ENCODE measurements at places on chromosomes 13 and 19.
A peak's percentile ranks its signal among the peaks of the same experiment; 100 is the strongest.

- H3K4me1 ChIP-seq = peaks cover 33% of the 10 kb centered on the region
Observed at GRCh38 chr19:34173193-34173956, 1.1 kb downstream of the LSM14A start.

- H3K27me3 ChIP-seq = no peaks in the 10 kb centered on the region
- H3K36me3 ChIP-seq = no peaks in the 10 kb centered on the region
- H3K27ac ChIP-seq = no peak overlapping the region
- peaks cover 7% of the 10 kb centered on the region for H3K4me1 ChIP-seq
Observed at GRCh38 chr13:114081761-114082681, 50.4 kb downstream of the RASA3 start.

DNA sequence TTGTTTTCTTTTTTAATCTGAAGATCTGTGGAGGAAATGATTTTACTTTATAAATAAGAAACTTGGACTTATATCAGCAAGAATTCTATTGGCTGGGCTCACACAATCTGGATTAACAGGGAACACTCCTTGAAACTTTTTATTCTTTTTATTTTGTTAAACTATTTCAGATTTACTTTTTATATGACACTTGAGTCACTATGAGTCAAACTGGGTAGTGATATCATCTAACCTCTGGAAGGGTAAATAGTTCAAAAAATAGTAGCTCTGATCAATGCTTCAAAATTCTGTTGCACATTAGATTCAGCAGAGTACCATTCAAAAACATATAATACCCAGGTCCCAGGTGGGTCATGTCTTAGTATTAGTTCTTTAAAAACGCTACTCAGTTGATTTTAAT lies 55.1 kb upstream of the NBEA start:
- H3K4me1 ChIP-seq = no peaks in the 10 kb centered on the region
- H3K27me3 ChIP-seq = no peaks in the 10 kb centered on the region
- no peak for DNase-seq

DNA sequence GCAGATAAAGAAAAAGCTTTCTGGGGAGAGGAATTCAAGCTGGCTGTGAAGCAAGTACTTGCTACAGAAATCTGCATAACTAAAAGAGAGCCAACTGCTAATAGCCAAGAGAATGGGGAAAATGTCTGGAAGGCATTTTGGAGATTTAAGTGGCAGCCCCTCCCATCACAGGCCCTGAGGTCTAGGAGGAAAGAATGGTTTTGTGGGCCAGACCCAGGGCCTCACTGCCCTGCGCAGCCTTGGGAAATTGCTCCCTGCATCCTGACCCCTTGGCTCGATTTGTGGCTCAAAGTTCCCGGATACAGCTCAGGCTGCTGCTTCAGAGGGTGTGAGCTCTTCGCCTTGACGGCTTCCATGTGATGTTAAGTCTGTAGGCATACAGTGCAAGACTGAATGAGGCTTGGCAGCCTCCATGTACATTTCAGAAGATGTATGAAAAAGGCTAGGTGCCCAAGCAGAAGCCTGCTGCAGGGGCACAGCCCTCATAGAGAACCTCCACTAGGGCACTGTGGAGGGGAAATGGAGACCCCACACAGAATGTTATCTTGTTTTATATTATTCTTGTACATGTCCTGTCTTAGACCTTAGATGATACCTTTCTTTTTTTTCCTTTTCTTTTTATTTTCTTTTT lies 34.4 kb downstream of the MZT1 start:
- no peak overlapping the region for H3K27ac ChIP-seq
- H3K27me3 ChIP-seq = no peaks in the 10 kb centered on the region
- no peak overlapping the region for H3K4me3 ChIP-seq
- no peaks in the 10 kb centered on the region for H3K4me1 ChIP-seq

- no peak for DNase-seq
- peak overlapping the region; percentile 25 for H3K4me3 ChIP-seq
- H3K4me1 ChIP-seq = no peaks in the 10 kb centered on the region
- peaks cover 79% of the 10 kb centered on the region for H3K27me3 ChIP-seq
- no peak overlapping the region for H3K27ac ChIP-seq
Observed at GRCh38 chr13:27953676-27954405, 15.3 kb downstream of the CDX2 start.

DNA sequence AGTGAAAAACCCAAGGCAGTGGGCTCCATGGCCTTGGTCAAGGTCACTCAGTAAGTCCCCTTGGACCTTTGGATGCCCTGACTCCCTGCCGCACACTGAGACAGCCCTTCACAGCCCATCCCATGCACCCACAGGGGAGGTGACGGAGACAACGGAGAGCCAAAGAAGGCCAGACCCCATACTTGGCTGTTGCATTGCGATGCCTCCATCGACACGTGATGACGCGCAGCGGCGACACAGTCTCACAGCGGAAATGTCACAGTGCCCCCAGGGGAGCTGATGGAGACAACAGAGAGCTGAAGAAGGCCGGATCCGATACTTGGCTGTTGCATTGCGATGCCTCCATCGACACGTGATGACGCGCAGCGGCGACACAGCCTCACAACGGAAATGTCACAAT lies 282.4 kb downstream of the TEX29 start:
- H3K4me3 ChIP-seq = no peak overlapping the region
- H3K36me3 ChIP-seq = no peaks in the 10 kb centered on the region
- H3K4me1 ChIP-seq = no peaks in the 10 kb centered on the region
- no peak for DNase-seq
- no peak overlapping the region for H3K27ac ChIP-seq

- peak within 1 kb of the TSS; percentile 34 for H3K4me3 ChIP-seq
- no peak for DNase-seq
- H3K27me3 ChIP-seq = peaks cover 75% of the 10 kb centered on the region
- H3K36me3 ChIP-seq = no peaks in the 10 kb centered on the region
Observed at GRCh38 chr13:91398413-91399188, at the start of gene GPC5. GPC5 (plus strand) TSS chr13:91398621.

GRCh38 chr19:51023946-51024345 lies 2.5 kb downstream of the KLK11 start:
- no peaks in the 10 kb centered on the region for H3K36me3 ChIP-seq
- no peak overlapping the region for H3K27ac ChIP-seq
- no peaks in the 10 kb centered on the region for H3K4me1 ChIP-seq
- no peak overlapping the region for H3K4me3 ChIP-seq

DNA sequence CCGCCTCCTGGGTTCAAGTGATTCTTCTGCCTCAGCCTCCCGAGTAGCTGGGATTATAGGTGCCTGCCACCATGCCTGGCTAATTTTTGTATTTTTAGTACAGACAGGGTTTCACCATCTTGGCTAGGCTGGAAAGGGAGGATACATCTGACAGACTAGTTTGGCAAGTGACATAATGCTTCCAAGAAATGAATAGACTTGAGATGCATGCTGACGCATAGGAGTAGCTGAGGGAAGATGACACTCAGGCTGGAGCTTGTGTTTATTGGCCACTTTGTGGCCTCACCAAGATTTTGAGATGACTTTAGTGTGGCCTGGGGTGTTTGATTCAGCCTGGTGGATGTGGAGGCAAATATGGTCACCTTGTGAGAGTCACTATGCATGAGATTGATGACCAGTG lies 4.0 kb downstream of the ZNF586 start:
- no peak overlapping the region for H3K27ac ChIP-seq
- H3K4me1 ChIP-seq = no peaks in the 10 kb centered on the region
- no peaks in the 10 kb centered on the region for H3K27me3 ChIP-seq
- peaks cover 72% of the 10 kb centered on the region for H3K36me3 ChIP-seq

- H3K36me3 ChIP-seq = no peaks in the 10 kb centered on the region
- no peaks in the 10 kb centered on the region for H3K4me1 ChIP-seq
- no peak overlapping the region for H3K4me3 ChIP-seq
Observed at GRCh38 chr13:112159575-112160547, 92.9 kb downstream of the SOX1 start.

- no peaks in the 10 kb centered on the region for H3K36me3 ChIP-seq
- no peak for DNase-seq
- no peaks in the 10 kb centered on the region for H3K27me3 ChIP-seq
- H3K4me1 ChIP-seq = no peaks in the 10 kb centered on the region
Observed at GRCh38 chr13:45728759-45729158, 26.6 kb downstream of the CBY2 start.

DNA sequence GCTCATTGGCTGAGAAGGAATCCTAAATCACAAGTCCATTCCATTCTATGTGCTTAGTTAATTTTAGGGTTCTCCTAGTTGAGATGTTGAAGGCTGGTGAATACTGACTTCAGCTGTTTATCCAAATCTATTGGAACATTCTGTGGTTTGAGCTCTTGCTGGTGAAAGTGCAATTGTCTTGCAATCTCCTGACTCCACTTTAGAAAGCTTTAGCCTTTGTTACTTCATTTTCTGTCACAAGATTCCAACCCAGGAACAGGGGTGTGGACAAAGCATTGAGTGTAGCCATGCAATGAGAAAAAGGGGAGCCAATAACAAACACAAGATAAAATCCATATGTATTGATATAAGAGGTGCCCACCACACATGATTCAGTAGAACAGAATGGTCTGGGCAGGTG lies 15.0 kb downstream of the CEACAM21 start:
- no peak for DNase-seq
- H3K27ac ChIP-seq = no peak overlapping the region
- no peaks in the 10 kb centered on the region for H3K4me1 ChIP-seq
- no peak overlapping the region for H3K4me3 ChIP-seq
- no peaks in the 10 kb centered on the region for H3K27me3 ChIP-seq

GRCh38 chr19:19550972-19551852 lies 13.1 kb downstream of the CILP2 start:
- no peak for DNase-seq
- H3K27ac ChIP-seq = no peak overlapping the region
- H3K4me1 ChIP-seq = no peaks in the 10 kb centered on the region

GRCh38 chr19:27865927-27866777 lies 1346.8 kb downstream of the UQCRFS1 start:
- DNase-seq = no peak
- no peaks in the 10 kb centered on the region for H3K4me1 ChIP-seq
- no peak overlapping the region for H3K4me3 ChIP-seq
- H3K36me3 ChIP-seq = no peaks in the 10 kb centered on the region
- H3K27me3 ChIP-seq = no peaks in the 10 kb centered on the region
- H3K27ac ChIP-seq = no peak overlapping the region

GRCh38 chr19:19214159-19214490 lies 2.4 kb downstream of the NCAN start:
- H3K27ac ChIP-seq = no peak overlapping the region
- H3K4me3 ChIP-seq = no peak overlapping the region
- H3K36me3 ChIP-seq = no peaks in the 10 kb centered on the region
- no peaks in the 10 kb centered on the region for H3K4me1 ChIP-seq
- DNase-seq = no peak

- DNase-seq = no peak
- no peaks in the 10 kb centered on the region for H3K36me3 ChIP-seq
- no peaks in the 10 kb centered on the region for H3K27me3 ChIP-seq
- no peak overlapping the region for H3K27ac ChIP-seq
- no peak overlapping the region for H3K4me3 ChIP-seq
Observed at GRCh38 chr13:113879017-113879416, 15.1 kb upstream of the GAS6 start.

GRCh38 chr13:85724546-85725432 lies 74.4 kb downstream of the SLITRK6 start:
- no peak for DNase-seq
- no peaks in the 10 kb centered on the region for H3K36me3 ChIP-seq
- H3K4me3 ChIP-seq = no peak overlapping the region
- peaks cover 17% of the 10 kb centered on the region for H3K4me1 ChIP-seq
- peak overlapping the region; percentile 76 for H3K27ac ChIP-seq

DNA sequence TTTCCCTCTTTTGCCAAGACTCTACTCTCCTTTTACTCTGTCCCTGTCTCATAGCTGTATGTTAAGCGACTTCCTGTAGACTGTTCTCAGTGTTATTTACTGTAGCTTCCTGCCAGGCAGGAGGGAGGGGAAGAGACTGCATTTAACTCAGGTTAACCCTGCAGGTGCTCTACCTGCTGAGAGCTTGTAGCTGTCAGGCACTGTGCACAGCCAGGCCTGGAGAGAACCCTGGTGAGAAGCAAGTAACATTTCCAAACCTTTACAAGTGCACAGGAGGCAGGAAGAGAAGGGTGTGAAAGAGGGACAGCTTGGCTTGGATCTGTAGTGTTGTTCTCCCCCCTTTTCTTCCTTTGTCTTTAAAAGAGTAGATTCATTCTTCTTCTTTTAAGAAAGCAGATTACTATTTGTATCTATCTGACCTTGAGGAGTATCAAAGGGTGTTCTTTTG lies 167.1 kb downstream of the LMO7 start:
- H3K4me3 ChIP-seq = no peak overlapping the region
- H3K27me3 ChIP-seq = no peaks in the 10 kb centered on the region
- H3K4me1 ChIP-seq = peaks cover 6% of the 10 kb centered on the region
- no peak overlapping the region for H3K27ac ChIP-seq
- no peak for DNase-seq

- DNase-seq = no peak
- peak overlapping the region; percentile 78 for H3K4me3 ChIP-seq
- peaks cover 6% of the 10 kb centered on the region for H3K4me1 ChIP-seq
- H3K27ac ChIP-seq = peak overlapping the region; percentile 33
Observed at GRCh38 chr19:58305932-58306323, 751 bp downstream of the ERVK3-1 start.

DNA sequence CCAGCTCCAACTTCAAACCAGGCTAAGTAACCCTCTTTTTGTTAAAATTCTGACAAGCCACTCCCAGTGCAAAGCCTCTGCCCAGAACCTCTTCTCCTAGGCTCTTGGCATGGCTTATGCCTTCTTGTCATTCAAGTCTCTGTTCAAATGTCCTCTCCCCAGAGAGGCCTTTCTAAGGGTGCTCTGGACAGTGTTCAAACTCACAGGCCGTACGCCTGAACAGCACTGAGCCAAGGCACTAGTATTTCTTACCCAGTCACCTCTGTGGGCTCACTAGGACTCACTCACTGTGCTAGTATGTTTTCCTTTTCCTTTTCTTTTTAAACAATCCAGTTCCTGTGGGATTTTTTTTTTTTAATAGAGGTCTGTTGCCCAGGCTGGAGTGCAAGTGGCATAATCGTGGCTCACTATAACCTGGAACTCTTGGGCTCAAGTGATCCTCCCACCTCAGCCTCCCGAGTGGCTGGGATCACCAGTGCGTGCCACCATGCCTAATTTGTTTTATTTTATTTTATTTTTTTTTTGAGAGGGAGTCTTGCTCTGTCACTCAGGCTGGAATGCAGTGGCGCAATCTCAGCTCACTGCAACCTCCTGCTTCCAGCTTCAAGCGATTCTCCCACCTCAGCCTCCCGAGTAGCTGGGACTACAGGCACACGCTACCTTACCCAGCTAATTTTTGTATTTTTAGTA lies 2.3 kb upstream of the ASF1B start:
- peaks cover 5% of the 10 kb centered on the region for H3K4me1 ChIP-seq
- H3K4me3 ChIP-seq = no peak overlapping the region
- no peaks in the 10 kb centered on the region for H3K27me3 ChIP-seq
- no peak for DNase-seq

DNA sequence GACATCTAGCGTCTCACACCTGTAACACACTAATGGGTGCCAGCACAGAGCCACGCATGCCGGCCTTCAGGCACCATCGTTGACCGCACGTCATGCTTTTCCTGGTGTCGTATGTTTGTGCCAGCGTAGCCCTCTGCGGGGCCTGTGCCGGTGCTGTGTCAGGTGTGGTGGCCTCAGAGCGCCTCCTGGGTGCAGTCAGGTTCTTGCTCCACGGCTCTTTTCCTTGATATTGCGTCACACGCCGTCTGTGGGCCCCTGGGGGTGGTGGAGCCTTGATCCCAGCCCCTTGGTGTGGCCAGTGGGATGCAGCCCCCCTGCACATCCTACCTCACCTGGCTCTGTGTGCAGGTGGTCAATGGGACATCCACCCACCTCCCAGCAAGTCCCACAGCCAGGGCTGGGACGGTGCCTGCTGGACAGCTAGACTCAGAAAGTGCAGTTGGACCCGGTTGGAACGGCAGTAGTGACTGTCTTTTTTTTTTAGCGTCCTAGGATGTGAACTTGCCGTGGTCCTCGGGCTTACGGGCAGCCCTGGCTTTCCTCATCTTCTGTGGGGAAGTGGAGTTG lies 24.5 kb downstream of the TFDP1 start:
- no peak overlapping the region for H3K27ac ChIP-seq
- DNase-seq = no peak
- no peaks in the 10 kb centered on the region for H3K27me3 ChIP-seq
- H3K4me3 ChIP-seq = no peak overlapping the region
- peaks cover 58% of the 10 kb centered on the region for H3K36me3 ChIP-seq
